ENCODE measurements at places on chromosomes 6 and 20. TPM values are rescaled to one million over a fixed set of nuclear protein-coding genes. Genes with fewer than 3 reads are reported as not detected.

Gene SCRT2
- not detected for polyA plus RNA-seq

DNA sequence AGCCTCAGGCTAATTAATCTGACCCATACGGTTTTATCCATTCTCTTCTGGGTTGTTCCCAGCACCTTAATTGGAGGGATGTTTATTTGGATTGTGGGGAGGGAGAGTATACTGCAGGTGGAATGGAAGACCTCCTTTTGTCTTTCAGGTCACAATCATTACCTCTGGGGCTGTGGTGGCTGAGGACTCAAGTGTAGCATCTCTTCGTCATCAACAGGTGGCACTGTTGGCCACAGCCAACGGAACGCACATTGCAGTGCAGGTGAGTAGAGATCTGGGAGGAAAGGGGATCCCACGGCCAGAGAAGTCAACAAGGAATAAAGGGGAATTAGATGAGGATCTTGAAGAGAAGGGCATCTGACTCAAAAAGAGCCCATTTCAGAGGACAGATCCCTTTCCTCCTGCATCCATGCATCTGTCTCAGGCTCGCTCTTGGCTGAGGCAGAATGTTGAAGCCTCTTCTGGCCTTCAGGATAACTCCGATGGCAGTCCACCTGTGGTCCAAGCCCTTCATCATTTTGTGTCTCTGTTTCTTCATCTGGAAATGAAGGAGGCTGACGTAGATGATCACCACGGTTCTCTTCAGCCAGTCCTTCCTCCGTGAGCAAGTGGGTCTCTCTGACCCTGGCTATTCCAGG is 3.2 kb upstream of the DEF6 start:
- DNase-seq: no peak

- no peak for DNase-seq
Observed at GRCh38 chr6:15410752-15411151, 164.9 kb downstream of the JARID2 start.

GRCh38 chr20:52312132-52312729 is 120.7 kb upstream of the ZFP64 start:
- peak; percentile 5 for DNase-seq

Gene OVOL2
- polyA plus RNA-seq: 3.1 TPM

Gene PRICKLE4
- polyA plus RNA-seq: 0.32 TPM

DNA sequence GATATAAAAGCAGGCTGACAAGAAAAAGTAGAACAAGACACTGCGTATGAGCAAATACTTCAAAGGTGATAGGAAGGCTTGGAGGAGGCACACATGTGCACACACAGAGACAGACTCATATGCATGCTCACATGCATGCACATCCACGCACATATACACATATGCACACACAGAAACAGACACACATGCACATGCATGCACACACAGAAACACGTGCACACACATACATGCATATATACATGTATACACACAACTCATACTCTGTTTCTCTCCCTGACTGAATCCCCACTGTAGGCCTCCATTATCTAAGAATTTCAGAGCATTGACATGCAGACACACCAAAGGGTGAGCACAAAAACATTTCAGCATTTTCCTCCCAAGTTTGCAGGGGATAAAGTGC is 43.7 kb downstream of the VGLL2 start:
- DNase-seq: no peak

DNA sequence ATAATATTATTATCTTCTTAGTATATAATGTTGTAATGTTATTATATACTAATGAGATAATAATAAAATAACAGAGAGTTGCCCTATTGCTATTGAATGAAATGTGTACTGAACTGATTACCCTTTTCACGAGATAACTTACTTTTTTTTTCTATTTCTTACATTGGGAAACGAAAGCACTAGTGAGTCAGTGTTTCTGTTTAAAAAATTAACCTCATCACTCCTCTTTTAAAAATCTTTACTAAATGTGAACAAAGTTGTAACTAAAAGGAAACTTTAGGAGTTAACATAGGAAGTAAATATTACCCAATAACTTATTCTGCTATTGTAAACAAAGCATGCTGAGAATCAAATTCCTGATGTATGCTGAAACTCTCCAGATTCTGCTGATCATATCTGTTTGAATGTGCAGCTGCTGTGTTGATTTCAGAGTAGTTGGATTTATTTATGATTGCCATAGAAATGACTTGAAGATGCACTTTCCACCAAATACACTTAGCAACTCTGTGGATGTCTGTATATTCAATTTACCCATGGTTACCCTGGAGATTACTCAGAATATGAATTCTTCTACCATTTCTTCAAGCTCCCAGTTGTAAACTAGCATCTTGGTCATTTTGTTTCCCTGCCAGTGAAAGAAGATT is 523.4 kb downstream of the TENT5A start:
- DNase-seq: no peak

Gene NOX3
- not detected for polyA plus RNA-seq

Gene LRFN2
- not detected for polyA plus RNA-seq

GRCh38 chr6:111564482-111564945 is 41.2 kb downstream of the TRAF3IP2 start:
- no peak for DNase-seq

DNA sequence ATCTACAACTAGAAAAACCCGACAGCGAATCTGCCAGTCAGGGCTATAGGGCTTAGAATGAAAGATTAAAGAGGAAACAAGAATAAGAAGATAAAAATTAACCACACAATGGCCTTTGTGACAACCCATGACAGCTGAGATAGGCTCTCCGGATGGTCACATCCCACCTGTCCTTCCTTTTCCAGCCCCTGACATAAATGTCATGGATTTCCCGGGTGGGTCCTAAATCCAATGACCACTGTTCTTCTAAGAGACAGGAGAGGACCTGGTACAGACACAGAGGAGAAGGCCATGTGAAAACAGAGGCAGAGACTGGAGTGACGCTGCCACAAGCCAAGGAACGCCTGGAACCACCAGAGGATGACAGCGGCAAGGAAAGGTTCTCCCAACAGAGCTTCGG is 41.8 kb downstream of the ATXN1 start:
- DNase-seq: no peak

DNA sequence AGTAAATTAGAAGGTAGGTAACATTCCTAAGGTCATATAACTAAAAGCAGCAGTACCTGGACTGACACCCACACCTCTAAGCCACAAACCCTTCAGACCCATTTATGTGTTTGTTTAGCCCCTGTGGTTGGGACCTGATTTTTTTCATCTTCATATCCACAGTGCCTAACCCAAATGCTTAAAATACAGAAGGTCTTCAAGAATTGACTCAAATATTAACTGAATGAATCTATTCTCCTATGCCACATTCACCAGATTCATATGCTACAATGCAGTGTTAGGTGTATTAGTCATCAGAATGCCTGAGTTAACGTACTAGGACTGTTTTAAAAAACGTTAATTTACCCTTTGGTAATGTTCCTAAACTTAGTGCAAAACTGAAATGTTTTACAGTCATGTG is 124.8 kb downstream of the AHI1 start:
- no peak for DNase-seq

DNA sequence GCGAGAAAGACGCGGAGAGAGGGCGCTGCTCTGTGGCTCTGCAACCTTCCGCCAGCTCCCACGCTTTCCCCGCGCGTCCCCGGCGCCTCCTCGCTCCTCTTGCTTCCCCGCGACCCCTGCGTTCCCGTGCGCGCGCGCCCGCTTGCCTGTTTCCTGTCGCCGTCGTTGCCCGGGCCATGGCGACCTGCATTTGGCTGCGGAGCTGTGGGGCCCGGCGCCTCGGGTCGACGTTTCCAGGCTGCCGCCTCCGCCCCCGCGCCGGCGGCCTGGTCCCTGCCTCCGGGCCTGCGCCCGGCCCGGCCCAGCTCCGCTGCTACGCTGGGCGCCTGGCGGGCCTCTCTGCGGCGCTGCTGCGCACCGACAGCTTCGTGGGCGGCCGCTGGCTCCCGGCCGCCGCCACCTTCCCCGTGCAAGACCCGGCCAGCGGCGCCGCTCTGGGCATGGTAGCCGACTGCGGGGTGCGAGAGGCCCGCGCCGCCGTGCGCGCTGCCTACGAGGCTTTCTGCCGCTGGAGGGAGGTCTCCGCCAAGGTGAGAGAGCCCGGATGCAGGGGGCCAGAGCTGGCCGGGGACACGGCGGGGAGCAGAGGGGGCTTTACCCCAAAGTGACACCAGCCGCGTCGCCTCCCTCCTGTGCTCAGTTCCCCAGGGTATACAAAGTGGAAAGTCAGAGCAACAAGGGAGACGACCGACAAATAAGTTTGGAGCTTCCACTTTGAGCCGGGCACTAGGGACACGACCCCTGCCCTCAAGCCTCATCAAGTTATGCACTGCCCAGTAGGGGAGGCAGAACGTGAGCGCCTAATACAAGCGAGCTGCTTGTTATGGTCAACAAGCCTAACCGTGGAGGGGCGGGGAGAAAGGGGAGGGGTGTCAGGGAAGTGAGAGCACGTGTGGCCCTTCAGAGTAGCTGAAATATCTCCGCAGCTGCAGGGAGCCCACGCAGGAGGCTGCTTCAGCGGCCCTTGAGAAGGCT is at the start of gene ALDH5A1:
TSS of gene ALDH5A1 (plus strand) at position 149 of the 975 bp plus-strand sequence. CDS start at position 177, 28 bp downstream.
- no peak for DNase-seq

Gene HSPA12B
- not detected for polyA plus RNA-seq

DNA sequence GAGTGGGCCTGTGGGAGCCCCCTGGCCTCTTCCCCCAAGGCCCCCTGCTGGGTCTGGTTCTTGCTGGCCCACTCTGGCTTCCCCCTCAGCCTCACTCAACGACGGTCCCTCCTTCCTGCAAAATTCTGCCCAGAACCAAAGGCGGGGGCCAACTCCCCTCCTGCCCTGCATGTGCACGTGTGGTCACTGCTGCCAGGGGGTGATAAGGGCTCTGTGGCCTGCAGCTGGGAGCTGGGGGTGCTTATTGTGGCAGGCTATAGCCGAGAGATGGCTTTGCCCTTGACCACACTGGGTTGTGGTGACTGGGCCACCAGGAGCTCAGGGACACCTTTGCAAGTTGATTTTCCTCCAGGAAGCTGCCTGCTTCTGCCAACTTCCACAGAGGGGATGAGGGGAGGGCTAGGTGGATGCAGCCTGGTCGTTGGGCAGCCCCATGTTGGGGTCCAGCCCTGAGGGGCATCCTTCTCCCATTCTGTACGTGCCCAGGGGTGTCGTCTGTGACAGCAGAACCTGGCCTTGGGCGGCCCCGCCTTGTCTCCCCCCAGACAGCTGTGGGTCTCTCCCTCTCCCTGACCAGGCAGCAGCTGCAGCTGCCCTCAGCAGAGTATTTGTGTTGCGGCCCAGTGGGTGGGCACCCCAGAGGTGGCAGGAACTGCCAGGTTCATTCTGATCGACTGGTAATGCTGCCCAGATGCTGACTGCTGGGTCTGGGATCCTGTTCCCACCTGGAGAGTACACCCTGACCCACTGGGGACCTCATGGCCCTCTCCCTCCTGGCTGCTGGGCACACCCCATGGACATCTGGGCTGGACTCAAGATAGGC is 5.6 kb downstream of the TCEA2 start:
- no peak for DNase-seq

DNA sequence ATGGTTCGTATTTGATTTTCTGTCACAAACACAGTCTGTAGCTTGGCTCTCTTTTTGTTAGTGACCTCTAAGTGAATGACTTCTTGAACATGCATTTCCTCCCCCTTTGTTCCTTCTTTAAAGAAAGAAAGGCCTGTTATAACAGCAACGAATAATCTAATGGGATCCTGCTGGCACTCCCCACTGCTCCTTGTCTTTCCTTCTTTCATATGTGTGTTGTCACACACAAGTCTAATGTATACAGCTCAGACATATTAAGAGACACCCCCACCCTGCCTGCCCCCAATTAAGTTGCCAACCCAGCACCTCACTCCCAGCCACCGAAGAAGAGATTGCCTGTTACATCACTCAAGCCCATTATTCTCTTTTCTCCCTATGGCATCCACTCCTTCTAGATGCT is 4.9 kb upstream of the SAMD5 start:
- DNase-seq: no peak

Gene HLA-DRB1
- 0.31 TPM for polyA plus RNA-seq

GRCh38 chr6:154298297-154298696 is 58.3 kb downstream of the IPCEF1 start:
- DNase-seq: no peak

GRCh38 chr20:38126932-38127621 is 38.0 kb downstream of the TGM2 start:
- DNase-seq: no peak

GRCh38 chr20:46229478-46230105 is 78.7 kb downstream of the CDH22 start:
- DNase-seq: no peak

- DNase-seq: no peak
Observed at GRCh38 chr6:17354700-17355403, 38.5 kb upstream of the CAP2 start.

Gene SLC22A23
- 4.3 TPM for polyA plus RNA-seq

Gene CDYL
- polyA plus RNA-seq: 37.1 TPM

DNA sequence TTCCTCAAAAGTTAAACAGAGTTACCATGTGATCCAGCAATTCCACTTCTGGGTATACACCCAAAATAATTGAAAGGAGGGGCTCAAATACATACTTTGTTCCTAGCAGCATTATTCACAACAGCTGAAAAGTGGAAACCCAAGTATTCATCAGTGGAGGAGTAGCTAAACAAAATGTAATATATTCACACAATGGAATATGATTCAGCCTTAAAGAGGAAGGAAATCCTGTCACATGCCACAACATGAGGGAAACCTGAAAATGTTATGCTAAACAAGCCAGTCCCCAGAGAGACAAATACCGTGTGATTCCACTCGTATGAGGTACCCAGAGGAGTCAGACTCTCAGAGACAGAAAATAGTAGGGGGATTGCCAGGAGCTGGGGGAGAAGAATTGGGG is 44.5 kb downstream of the PXDC1 start:
- DNase-seq: no peak

Gene GABRR2
- 0.12 TPM for polyA plus RNA-seq

DNA sequence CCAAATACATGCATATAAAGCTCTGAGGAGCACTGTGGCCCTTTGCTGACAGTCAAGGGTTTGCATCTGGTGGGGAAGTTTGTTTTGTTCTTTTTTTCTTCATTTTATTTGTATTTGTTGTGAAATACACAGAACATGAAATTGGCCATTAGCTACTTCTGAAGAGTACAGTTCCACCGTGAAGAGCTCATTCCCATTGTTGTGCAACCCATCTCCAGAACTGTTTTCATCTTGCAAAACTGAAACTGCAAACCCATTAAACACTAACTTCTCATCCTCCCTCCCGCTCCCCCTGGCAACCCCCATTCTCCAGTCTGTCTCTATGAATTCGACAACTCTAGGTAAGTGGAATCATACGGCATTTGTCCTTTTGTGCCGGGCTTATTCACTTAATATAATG is 231.3 kb downstream of the TFAP2C start:
- DNase-seq: no peak

Gene SPAG4
- 0.93 TPM for polyA plus RNA-seq

Gene KCNG1
- 4.6 TPM for polyA plus RNA-seq

DNA sequence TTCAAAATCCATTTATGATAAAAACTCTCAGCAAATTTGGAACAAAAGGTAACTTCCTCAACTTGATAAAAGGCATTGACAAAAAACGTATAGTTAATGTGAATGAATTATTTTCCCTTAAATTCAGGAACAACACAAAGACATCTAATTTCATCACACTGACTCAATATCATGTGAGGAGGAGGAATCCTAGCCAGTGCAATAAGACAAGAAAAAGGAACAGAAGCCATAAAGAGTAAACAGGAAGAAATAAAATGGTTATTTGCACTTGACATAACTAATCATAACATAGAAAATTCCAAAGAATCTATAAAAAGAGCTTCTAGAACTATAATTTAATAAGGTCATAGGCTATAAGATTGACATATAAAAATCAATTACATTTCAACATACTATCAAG is 31.4 kb downstream of the CHD6 start:
- no peak for DNase-seq

- DNase-seq: no peak
Observed at GRCh38 chr6:148713921-148714320, 32.9 kb upstream of the UST start.

All from keratinocyte (primary cell).